ENCODE measurements at places on chromosomes 12 and 14.

GRCh38 chr12:6198051-6198450, 2.1 kb upstream of the CD9 start:
- DNase-seq: no peak

DNA sequence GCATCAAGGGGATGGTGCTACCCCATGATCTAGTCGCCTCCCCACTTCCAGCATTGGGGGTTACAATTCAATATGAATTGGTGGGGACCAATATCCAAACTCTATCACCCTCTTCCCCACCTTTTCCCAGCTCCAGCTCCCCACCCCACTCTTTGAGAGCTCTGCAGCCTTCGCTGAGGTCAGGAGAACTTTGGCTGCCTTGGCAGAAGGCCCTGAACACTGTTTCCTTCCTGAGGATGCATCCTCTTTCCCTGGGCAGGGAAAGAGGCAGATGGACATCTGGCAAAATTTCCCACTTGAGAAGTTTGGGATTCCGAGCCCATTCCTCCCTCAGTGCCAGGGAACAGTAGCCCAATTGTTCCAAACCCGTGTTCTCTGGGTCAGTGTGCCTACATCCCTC, 169.1 kb downstream of the TSPAN9 start:
- DNase-seq: no peak

GRCh38 chr12:132180648-132181546, 36.6 kb downstream of the NOC4L start:
- no peak for DNase-seq

DNA sequence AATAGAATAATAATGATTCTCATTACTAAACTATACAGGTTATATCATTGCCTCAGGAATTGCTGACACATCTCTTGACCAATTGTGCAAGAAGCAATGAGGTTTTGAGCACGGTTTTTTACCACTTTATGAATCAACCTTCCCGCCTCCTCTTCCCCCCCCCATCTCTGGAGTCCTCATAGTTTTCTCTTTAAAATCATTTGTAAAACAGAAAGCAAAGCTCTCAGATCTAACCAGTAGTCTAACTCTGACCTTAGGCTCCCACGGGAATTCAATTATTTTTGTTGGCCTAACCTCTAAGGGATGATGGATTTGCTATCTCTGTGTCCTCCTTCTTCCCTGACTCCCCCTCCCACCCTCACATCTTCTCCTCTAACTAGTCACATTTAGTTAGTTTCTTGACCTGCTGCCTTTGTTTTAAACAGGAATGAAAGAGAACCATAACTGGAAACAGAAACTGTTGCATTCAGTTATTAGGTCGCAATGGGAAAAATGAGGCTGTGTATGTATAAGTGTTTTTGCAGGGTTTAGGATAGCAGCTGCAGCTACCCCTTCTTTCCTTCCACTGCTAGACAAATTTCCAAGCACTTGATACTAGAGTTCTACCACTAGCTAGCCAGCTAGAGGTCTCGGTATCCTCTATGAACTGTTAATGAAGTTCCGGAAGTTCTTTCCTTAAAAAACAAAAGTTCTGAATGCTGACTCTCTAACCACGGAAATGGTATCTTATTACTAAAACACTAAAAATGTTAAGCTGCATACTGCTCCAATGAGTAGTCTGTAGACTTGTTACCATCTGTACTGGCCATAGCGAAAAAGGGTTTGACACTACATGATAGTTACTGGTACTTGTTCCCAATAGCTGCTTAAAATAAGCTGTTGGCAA, 65.4 kb downstream of the TAOK3 start:
- no peak for DNase-seq

- no peak for DNase-seq
Measured at GRCh38 chr12:3421191-3421978, 69.6 kb upstream of the PRMT8 start.

DNA sequence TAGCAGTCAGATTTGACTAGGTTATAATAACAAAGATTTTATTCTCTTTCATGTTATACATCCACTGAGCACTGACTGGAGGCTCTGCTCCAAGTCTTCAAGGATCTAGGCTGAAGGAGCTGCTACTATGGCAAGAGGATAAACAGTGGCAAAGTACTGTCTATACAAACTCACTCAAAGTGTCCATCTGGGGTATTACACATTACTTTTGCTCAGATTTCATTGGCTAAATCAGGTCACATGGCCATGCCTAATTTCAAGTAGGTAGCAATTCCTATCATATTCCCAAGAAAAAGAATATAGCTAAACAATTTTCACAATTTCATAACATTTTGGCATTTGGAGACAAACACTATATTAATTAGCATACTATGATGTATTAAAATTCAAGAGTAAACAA, 40.9 kb downstream of the CDK17 start:
- no peak for DNase-seq

DNA sequence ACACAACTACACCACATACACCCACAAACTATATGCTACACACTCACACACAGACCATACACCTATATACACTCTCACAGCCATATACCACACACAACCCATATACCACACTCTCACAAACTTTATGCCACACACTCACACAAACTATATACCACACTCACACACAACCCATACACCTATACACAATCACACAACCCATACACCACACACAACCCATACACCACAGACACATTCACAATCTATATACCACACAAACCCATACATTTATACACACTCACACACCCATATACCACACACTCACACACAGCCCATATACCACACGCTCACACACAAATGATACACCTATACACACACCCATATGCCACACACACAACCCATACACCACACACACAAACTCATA, 163.3 kb downstream of the TMEM121 start:
- DNase-seq: no peak

GRCh38 chr12:109310247-109311125, 1.4 kb upstream of the FOXN4 start:
- DNase-seq: no peak

DNA sequence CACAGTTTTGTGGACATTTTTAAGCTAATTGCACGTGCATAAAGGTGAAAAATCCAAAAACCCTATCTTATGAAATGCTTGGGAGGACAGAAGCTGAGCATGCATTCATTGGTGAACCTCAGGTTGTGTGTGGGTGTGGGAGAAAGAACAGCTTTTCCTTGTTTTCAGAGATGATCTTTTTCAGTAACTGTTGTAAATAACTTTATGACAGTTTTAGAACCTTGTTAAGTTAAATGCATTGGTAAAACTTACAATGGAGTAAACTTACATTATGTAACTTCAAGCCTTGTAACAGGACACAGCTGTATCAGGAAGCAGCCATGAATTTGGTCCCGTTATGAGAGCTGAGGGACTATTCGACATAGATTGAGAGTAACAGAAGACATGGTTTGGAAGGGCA, 587.4 kb downstream of the GALC start:
- DNase-seq: no peak

- no peak for DNase-seq
Measured at GRCh38 chr14:101507836-101508150, 53.5 kb upstream of the DIO3 start.

GRCh38 chr14:72420749-72421474, 473.0 kb downstream of the DPF3 start:
- peak; percentile 46 for DNase-seq

GRCh38 chr12:105229371-105229770, 6.6 kb downstream of the APPL2 start:
- DNase-seq: no peak

DNA sequence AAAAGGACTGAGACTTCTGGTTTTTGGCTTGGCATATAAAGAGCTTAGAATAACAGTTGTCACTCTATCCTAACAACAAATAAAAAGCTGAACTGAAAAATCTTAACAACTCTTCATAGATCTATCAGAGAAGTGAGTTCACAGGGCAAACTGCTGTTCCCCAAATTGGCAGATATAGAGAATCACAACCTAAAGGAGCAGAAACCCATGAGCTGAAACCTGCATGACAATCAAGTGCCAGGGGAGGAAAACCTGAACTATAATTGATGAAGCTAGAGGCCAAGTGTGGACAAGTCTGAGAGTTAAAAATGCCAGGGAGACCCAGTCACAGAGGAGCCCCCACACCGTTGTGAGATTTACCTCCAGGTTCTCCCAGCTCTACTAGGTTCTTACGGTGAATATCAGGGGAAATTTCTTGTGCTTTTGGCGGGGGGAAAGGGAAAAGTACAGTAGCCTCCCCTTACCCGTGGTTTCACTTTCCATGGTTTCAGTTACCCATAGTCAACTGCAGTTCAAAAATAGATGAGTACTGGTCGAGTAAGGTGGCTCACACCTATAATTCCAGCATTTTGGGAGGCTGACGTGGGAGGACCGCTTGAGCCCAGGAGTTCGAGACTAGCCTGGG, 53.9 kb downstream of the ATF7 start:
- DNase-seq: no peak

DNA sequence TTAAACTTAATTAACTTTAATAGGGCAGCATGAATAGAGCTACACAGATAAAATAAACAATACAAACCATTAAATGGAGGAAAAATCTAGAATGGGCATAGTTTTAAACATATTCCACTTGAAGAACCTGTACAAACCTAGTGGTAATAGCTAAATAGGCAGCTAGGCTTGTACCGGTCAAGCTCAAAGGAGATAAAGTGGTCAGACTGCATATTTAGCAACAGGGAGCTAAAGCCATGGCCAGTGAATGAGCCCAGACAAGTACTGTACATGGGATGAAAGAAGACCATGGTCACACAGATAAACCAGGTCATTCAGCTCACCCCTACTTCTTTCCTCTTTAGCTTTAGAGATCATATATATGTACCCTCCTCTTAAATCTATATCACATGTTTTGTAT, 186.6 kb upstream of the KRR1 start:
- DNase-seq: no peak

- DNase-seq: no peak
Measured at GRCh38 chr12:8226355-8226754, 1.1 kb downstream of the FAM90A1 start.

DNA sequence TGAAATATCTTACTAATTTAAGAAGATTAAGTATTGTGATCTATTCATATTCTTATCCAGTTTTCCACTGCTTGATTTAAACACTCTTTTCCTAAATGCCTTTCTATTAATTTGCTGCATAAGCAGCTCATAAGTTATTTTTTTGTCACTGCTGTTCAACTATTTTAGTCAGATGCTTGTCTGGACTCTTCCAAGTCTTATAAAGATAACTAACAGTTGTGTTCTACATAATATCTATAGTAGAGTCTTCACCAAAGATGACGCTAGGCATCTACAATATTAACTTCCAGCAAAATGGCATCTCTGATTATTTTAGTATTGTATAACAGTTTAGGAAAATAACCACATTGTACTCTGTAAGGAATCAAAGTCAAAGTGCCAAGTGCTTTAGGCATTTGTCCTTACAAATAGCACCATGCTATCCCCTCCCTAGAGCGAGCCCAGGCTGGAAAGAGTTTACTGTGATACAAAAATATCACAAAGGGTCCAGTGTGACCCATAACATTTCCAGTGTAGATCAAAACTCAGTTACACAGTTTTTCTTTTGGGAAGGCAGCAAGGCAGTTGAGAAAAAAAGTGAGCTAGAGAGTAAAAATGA, 98.2 kb downstream of the DENND5B start:
- DNase-seq: no peak

DNA sequence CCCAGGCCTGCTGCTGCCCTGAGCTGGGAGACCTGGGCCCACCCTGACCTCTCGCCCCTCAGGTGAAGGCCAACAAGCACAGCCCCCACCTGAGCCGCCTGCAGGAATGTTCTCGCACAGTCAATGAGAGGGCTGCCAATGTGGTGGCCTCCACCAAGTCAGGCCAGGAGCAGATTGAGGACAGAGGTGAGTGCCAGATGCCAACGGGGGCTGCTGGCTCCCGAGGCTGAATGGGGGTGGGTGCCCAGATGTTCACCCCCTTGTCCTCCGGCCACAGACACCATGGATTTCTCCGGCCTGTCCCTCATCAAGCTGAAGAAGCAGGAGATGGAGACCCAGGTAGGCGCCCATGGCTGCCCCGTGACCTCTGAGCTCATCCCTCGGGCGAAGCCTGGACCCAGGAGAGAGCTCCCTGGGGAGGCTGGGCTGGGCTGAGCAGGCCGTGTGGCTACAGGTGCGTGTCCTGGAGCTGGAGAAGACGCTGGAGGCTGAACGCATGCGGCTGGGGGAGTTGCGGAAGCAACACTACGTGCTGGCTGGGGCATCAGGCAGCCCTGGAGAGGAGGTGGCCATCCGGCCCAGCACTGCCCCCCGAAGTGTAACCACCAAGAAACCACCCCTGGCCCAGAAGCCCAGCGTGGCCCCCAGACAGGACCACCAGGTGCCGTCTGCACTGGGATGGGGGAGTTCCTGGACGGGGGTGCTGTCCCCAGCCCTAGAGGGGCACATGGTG, 25.8 kb downstream of the HIP1R start:
- DNase-seq: no peak

GRCh38 chr12:96698521-96698920, 208.5 kb upstream of the NEDD1 start:
- DNase-seq: no peak

GRCh38 chr14:68718023-68718990, 74.6 kb downstream of the ZFP36L1 start:
- no peak for DNase-seq

- no peak for DNase-seq
Measured at GRCh38 chr14:60878536-60878935, 102.3 kb downstream of the TRMT5 start.

GRCh38 chr14:100698666-100699448, 27.8 kb upstream of the DLK1 start:
- DNase-seq: no peak

- no peak for DNase-seq
Measured at GRCh38 chr14:90454041-90455000, 57.5 kb downstream of the CALM1 start.

DNA sequence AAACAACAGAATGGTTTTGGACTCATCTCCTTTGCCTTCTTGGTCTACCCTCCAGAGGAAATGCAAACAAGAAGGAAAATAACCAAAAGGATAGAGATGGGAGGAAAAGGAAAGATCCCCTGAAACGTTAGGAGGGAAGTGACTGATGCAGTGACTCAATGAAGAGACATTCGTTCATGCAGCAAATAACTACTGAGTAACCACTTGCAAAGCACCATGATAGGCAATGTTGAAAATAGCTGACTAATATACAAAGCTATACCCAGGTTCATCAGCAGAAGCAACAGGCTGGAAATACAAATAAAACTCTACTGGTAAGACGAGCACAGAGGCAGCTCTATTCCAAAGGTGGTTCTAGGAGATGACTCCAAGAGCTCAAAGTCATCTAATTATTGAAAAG, 41.8 kb downstream of the R3HDM2 start:
- DNase-seq: no peak

GRCh38 chr14:82432301-82433105, 898.9 kb upstream of the SEL1L start:
- no peak for DNase-seq

DNA sequence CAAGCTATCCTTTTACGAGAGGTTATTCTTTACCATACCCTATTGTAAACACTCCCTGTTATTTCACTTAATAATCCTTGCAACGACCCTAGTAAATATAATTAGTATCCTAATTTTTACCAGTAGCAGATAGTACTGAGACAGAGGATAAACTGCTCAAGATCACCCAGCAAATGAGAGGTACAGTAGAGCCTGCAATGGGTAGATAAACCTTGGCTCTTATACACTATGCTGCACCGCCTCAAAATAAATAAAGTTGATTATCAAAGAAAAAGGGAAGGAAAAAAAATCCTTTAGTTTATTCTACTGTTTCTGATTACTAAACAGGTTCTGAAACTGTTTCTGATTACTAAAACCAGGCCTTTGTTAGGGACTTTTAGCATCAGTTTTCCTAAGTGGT, 22.5 kb downstream of the YBX3 start:
- no peak for DNase-seq
